Stimulated activated CD8-positive, alpha-beta memory T cell treated with anti-CD3 and anti-CD28 coated beads, Interleukin-7, amount 100 ng/mL, for 4 hours (primary cell): ENCODE measurements at places on chromosomes 6 and 20.

DNA sequence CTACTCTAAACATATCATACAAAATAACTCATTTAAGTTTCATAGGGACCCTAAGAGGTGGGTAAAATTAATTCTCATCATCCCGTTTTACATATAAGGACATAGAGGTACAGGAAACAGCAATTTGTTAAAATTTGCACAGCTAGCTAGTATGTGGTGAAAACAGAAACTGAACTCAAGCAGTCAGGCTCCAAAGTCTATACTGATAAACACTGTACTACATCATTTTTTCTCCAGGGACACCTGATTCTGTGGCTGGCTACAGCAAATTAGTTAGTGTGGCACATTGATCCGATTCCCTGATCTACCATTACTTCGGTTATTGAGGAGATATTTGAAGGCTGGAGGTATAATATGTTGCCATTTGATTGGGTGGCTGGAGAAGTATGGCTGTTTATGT, 36.2 kb upstream of the E2F3 start:
- no peak for DNase-seq

- no peak for DNase-seq
Observed at GRCh38 chr6:101226677-101227135, 166.8 kb upstream of the GRIK2 start.

- DNase-seq: no peak
Observed at GRCh38 chr6:130788954-130789353, 38.3 kb upstream of the SMLR1 start.

GRCh38 chr6:119881416-119881815, 531.9 kb upstream of the MAN1A1 start:
- no peak for DNase-seq

GRCh38 chr6:21665392-21666200, 72.0 kb downstream of the SOX4 start:
- no peak for DNase-seq

DNA sequence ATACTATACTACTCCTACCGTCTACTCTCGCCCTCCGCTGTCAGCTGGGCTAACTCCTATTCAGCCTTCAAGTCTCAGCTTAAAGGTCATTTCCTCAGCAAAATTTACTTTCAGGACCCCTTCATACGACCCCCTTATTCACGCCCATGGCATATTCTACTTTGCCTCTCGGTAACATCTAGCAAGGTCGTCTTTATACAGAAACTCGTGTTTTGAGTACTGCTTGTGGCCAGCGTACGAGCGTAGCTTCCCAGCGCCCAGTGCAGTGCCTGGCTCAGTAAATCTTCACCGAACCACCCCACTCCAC, 546 bp downstream of the CRNKL1 start:
- DNase-seq: no peak

GRCh38 chr6:149453597-149454345, 31.0 kb downstream of the ZC3H12D start:
- DNase-seq: no peak

DNA sequence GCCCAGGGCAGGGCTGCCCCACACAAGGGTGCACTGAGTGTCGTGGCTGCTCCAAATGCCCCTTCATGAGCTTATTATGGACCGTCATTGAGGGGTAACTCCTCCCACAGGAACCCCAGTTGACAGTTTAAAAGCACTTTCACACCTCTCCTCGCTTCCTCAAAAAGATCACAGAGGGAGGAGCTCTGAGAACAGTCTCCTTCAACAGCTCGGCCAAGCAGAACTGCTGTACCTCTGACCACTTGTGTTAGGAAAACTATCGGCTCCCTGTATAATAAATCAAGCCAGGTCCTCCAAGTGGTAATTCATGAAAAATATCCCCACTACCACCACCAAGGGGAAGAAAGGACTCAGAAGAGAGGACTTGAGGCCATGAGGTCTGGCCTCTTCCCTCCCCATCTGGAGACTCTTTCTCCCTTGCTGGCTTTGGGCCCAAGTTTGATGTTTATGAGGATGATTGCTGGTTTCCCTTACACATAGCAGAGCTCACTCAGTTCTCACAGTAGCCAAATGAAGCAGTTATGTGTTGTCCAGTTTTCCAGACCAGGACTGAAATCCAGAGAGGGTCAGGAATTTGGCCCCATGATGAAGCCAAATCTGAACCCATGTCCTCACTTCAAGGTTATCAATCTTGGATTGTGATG, 8.7 kb downstream of the SNX21 start:
- DNase-seq: no peak
